ENCODE measurements at places on chromosomes 13 and 19.

DNA sequence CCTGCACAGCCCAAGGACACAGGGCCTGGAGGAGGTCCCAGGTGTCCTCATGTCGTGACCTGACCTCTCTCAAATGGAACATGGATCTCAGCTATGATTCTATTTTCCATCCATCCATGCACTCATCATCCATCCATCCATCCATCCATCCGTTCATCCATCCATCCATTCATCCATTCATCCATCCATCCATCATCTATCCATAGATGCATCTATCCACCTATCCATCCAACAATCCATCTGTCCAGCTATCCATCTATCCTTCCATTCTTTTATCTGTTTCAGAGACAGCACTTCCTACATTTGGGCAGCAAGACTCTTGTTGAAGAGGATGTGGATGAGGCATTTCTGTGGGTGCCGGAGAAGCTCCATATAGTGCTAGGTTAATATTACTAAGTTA, 86.7 kb downstream of the SCGB2B2 start:
- DNase-seq, result no peak

DNA sequence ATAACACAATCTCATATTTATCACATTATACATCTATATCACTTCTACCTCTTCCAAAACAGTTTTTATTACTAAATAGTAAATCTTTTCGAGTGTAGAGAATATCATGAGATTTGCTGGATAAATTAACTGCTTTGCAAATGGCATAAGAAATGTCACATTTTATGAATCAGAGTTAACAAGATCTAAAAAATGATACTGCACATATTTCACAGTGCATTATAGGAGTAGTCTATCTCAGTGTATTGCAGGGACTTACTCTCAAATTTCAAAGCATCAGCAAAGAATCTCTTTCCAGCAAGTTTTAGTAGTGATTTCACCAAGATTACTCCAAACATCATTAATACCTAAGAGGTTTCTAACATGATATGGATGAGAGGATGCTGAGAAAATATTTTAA, 687.1 kb upstream of the SLITRK1 start:
- no peak for DNase-seq

DNA sequence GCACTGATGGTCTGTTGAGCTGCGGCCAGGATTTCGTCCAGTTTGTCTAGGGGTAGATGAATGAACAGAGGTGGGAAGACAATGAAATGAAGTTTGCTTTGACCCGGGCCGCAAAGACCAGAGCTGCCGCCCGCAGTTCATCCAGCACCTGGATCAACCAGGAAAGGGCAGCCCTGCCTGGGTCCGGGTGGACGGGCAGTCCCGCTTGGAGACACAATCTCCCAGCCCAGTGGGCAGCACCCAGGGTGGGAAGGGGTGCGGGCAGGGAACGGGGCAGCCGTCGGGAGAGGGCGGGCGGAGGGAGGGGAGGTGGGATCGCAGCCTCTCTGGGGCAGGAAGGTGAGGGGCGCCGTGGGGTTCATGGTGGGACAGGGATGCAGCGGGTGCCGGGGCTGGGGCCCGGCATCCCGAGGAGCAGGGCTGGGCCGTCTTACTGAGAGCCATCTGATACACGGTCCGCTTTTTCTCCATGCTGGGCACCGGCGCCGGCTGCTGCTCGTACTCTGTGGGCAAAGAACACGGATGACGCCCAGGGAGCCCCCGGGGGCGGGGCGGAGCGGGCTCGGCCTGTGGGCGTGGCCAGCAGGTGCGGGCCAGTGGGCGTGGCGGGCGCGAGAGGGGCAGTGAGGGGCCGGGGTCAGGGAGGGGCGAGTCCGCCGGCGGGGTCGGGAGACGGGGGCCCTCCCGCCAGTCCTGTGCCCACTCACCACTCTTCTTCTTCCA, 33.1 kb downstream of the SHANK1 start:
- no peak for DNase-seq

GRCh38 chr13:41494202-41494601, 36.9 kb downstream of the RGCC start:
- no peak for DNase-seq

DNA sequence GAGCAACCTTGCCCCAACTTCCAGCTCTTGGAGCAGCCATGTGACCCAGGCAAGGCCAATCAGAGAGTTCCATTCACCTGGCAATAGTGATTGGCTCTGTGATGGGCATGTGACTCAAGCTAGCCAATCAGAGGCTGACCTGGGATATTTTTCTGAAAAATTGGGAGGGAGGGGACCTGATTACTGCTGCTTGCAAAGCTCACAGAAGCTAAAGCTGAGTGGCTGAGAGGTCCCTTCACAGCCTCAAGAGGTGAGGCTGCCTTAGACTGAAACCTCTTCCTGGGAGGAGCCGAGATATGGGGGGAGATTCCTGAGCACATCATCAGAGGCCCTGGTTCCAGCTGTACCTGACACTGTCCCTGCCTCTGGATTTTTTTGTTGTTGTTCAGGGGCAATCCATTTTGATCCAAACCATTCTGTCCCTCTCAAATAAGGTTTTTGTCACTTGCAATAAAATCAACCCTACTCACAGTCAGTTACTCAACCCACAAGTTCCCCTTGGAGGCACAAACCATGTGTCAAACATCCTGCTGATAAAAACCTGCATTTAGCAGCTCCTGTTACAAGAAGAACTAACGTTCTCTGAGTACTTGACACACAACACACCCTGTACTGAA, 4.8 kb downstream of the CIB3 start:
- DNase-seq, result no peak
